ENCODE measurements at places on chromosomes 1 and 21.
A peak's percentile ranks its signal among the peaks of the same experiment; 100 is the strongest.

GRCh38 chr1:20678599-20678998 is 17.4 kb upstream of the DDOST start:
- no peak for DNase-seq

GRCh38 chr1:154822233-154822632 is 47.8 kb downstream of the KCNN3 start:
- no peak for DNase-seq

GRCh38 chr1:8962812-8963530 is 17.3 kb downstream of the CA6 start:
- no peak for DNase-seq

DNA sequence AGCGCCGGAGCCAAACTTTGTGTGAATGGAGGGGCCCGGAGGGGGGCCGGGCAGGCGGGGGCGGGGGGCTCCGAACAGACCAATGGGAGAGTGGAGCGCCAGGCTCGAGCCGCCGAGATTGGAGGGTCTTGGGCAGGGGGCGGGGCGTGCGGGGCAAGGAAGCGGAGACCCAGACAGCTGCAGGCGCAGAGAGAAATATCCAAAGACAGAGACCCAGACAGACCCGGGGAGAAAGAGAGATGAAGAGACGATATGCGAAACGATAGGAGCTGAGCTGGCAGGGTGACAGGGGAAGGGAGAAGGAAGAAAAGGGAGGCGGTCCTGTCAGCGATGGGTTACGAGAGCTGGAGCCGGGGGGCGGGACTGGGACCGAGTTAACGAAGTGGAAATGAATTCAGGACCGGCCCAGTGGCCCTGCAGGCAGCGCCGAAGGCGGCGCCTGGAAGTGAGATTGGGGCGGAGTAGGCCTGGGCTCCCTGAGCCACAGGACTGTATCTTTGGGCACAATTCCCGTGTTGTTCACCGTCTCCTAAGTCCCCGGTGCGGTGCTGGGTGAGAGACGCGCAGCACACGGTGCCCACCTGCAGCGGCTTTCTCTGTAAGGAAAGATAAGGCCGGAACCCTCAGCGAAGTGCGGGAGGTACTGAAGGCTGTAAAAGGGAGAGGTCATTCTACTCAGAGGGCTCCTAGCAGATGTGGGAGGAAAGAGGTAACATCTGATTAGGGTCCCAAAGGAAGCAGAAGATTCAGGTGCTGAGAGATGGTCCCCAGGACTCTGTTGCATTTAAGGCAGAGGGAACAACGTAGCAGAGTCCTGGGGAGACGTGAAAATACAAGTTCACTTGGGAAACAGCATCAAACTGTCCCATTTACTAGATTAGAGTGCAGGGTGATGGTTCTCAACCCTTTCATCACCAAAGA is 543 bp upstream of the KCNJ10 start:
- peak; percentile 70 for DNase-seq

DNA sequence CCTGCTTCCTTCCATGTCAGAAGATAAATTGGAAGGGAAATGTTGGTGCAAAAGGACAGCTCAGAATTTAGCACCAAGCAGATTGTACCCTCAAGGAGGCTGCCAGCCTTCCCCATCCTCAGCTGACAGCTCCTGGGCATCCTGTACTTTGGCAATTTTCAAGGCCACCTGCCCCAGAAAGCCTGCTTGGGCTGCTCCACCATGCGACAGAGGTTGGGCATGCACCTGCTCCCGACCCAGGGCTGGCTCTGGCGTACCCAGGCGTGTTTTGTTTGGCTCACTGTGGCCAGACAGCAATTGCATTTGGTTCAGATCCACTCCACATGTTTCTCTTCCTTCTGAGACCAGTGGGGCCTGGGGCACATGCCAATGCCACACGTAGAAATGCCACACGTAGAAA is 547.8 kb downstream of the NPHP4 start:
- DNase-seq: no peak

GRCh38 chr1:209443361-209443931 is 140.1 kb upstream of the CAMK1G start:
- no peak for DNase-seq

Data from naive B cell (primary cell).